ENCODE measurements at places on chromosomes 2 and 18.
A peak's percentile ranks its signal among the peaks of the same experiment; 100 is the strongest.

GRCh38 chr2:7437141-7437540, 519.9 kb downstream of the RNF144A start:
- no peak for DNase-seq

GRCh38 chr18:6901286-6901926, 171.9 kb downstream of the ARHGAP28 start:
- no peak for DNase-seq

DNA sequence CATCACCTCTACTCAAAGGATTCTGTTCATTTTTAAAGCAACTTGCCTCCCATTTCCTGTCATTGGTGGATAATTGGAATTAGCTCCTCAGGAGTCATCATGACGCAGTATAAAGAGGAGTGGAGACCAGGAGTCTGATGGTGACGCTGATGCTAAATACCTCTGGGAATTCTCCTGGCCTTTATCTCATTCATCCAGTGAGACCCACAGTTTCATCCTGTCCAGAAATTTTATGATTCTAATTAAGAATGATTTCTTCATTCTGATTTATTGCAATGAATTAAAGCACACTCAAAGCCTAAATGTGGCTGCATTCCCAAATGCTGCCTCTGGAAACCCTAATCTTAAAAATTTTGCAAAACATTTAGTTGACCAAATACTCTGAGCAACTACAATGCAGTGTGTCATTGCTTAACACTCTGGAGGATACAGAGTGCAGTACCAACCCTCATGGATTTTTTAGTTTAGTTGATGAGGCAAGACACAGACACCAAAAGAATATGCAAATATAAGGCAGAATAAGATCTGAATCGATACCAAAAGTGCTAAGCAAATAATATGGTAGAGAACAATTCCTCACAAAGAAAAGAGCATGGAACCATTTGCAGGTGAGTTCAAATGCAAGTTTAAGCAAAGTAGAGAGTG, 236.2 kb downstream of the ETAA1 start:
- DNase-seq = no peak

GRCh38 chr2:236117861-236118269, 50.3 kb downstream of the GBX2 start:
- no peak for DNase-seq

DNA sequence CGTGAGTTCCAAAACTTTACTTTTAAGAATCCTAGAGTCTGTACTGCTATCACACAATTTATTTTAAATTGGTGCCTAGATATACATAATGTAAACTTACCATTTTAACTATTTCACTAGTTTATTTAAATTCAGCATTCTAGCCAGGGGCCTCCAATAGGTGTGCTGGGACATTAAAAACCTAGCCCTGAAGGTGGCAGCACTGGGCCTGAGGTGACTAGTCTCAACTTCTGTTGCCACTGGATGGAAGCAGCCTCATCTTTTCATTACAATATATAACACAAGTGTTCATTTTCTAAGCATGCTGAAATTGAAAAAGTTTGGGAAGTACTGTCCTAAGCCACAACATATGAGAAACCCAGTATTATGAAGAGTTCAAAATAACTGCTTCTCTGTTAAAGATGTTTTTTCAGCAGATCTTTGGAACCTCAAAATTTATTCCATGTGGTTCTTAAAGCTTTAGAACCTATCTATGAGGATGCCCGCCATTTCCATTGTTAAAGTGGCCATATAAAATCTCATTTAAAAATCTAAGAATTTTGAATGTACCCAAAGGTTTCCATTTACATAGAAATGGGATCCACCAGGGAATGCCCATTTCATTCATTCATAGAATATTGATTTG, 2.9 kb upstream of the RBBP8 start:
- peak; percentile 86 for DNase-seq

DNA sequence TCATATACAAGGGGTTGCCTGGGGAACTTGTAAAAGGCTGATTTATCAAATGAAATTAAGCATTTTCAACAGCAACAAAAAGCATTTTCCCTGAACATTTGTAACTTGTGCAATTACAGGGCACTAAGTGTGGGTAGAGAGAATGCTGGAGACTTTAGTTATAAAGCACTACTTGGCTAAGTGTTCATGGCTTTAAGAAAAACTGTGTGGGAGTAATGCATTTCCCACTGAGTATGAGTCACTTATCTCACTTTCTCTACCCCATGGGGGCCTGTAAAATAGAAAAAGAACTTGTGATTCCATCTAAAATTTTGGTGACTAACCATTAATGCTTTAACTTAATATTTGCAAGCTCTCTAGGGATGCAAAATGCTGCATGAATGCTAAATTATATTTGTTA, 193.4 kb downstream of the CCDC102B start:
- DNase-seq = no peak

DNA sequence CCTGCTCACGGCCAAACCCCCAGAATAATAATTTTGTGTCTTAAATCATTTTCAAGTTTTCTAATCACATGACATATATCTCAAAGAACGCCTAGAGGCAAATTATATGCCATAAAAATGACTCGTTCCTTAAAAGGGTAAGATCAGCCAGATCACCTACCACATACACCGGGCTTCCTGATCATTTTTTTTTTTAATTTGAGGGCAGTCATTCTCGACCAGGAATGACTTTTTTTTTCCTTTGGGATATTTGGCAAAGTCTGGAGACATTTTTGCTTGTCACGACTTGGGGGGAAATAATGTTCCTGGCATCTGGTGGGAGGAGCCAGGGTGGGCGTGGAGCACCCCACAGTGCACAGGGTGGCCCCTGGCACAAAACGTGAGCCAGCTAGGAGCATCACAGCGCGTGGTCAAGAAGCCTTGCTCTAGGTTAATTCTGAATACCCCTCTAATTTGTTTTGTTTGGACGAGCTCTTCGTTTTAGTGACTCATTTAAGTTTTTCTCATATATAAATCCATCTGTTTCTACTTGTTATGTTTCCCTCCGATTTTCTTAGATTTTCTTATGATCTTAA, 94.9 kb downstream of the TWIST2 start:
- DNase-seq = no peak

DNA sequence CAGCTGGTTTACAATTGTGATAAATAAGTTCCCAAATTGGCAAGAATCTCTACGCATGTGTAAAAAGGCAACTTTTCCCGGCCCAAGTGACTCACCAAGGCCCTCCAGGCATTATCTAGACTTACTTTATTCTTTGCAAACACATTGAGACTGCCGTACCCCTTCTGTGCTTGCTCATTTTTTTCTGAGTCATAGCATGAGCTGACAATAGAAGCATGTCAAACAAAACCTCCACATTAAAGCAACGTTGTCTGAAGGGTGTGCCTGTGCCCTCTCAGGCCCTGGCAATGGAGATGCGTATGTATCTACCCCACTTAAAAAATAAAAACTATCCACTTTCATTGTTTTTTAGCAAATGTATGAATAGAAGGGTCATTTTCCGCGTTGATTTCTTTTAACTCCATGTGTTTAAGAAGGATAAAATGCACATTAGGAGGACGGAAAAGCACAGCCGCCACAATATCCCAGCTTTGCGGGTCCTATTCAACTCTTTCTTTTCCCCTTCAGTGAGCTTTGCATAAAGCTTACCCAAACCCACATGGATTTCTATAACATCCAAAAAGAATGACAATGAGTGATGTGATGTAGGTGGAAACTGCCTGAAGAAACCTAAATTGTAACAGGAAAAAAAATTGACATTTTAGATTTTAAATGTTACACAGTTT, 298.2 kb downstream of the CDCA7 start:
- DNase-seq = no peak

- no peak for DNase-seq
Measured at GRCh38 chr2:217851191-217852020, 151.4 kb downstream of the TNS1 start.

- DNase-seq = no peak
Measured at GRCh38 chr2:222485367-222486211, 61.2 kb downstream of the SGPP2 start.

- DNase-seq = no peak
Measured at GRCh38 chr2:239666855-239667376, 266.1 kb upstream of the HDAC4 start.

DNA sequence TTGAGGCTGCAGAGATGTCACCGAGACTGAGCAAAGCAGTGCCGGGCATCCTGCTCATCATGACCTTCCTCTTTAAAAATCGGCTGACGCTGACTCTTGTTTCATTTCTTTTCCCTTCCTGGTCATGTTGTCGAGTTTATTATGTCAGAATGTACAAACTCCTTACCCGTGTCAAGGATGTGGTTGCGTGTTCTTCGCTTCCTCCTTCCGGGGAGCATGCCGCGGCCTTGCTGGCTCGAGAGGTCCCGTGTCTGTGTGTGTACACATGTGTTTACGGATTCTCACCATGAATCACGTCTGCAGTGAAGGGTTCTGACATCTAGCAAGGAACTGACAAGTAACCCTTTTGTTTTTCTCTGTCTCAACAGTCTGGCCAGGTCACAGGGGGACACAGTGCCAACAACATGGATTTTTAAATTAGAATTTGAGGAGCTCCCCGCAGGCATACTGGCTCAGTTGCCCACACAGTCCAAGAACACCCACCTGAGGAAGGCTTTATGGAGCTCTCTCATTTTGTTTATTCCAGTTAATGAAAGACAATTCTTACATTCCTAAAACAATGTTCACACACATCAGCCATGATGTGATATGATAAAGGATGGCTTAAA, 60.2 kb downstream of the MYT1L start:
- no peak for DNase-seq

GRCh38 chr2:229109195-229109594, 161.9 kb downstream of the PID1 start:
- DNase-seq = no peak
